Activated T-cell treated with anti-CD3 and anti-CD28 coated beads for 1 hour (primary cell): ENCODE measurements at places on chromosomes 13 and 19.
A peak's percentile ranks its signal among the peaks of the same experiment; 100 is the strongest.

DNA sequence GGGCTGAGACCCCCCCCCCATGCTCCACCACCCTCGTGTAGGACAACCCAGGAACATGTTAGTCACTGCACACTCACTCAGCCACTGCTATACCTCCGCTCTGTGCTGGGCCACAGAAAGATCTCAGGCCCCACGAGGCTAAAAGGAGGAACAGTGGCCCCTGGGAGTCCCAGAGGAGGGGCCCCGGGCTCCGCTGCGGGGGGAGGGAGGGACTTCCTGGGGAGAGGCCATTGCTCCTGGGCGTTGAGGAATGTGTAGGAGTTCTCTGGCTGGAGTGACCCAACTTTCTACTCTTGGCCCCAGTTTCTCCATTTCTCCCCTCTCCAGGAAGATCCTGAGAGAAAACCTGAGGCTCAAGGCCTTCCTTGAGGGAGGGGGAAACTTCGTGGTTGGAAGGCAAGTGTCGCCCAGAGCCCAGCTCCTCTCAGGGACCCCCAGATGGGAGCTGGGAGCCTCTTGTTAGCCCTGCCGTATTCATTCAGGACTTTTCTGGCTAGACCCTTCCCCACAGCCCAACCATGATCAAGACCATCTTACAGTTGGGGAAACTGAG lies 13.6 kb downstream of the ONECUT3 start:
- no peak for DNase-seq

DNA sequence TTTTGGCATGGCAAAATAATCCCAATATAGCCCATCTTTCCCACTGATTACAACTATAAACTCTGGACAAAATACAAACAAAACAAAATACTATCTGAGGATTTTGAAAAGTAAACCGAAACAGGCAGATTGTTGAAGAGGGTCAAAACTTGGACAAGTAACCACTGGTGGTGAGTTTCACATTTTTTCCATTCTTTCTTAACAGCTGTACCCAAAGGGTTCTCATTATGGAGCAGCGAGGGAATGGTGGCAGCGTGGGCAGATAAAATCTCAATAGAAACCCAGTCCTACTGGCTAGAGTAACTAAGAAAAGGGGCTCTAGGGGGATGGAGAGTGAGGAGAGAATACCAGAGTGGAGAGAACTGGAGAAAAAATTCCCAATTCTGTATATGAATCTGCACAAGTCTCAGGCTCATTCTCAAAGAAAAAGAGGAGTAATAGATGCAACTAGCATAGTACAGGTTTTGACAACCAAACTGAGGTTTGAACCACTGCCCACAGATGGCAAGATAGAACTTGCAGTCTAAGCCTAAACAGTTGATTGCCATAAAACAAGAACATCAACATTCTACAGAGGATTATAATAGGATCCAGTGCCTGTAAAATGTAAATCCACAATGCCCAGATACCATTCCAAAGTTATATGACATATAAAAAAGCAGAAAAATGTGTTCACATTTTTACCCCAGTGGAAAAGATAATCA lies 284.5 kb downstream of the KCNRG start:
- DNase-seq = no peak

GRCh38 chr13:44141725-44142539 lies 231.7 kb upstream of the SERP2 start:
- peak; percentile 87 for DNase-seq

DNA sequence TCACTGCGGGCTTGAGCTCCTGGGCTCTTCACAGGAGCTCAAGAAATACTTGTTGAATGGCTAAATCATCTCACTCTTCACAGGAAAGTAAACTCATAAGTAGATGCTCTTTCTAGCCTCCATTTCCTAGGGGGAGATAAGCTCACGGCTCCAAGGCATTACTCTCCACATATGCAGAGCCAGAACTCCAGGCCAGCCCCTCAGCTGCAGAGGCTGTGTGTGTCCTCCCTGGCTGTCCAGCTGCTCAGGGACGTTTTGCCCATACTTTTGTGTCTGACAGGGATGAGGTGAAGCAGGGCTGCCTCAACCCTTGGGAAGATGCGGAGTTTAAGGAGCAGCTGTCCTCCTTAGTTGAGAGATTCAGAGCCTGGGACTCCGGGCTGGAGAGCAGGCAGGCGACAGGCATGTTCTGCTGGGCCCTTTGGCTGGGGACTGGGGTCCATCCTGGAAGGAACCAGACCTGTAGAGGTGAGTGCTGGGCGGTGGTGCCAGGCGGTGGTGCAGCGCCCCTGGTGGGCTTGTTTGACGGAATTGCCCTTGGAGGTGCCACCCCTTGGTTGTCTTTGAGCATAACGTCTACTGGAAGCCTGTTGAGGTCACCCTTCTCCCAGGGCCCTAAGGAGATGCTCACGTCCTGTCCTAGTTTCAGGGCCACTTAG lies 20.5 kb upstream of the SLC15A1 start:
- DNase-seq = no peak

DNA sequence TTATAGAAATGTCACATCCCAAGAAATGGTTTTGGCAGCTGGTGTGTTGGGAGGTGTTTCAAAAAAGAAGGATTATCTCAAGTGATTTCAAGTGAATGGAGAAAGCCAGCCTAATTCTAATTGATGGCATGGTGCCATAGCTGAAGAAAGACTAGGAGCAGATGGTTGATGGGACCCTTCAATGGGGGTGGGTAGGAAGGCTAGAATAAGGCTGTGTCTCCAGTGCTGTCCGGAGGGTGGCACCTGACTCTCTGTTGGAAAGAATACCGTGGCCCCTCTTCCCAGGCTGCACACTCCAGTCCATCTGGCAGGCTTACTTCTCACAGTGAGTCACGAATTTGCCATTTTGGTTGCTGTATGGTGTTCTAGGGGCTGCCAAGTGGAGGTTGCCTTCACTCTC lies 51.0 kb upstream of the GPR12 start:
- DNase-seq = no peak

GRCh38 chr13:44573790-44574465 lies 2.2 kb downstream of the TSC22D1 start:
- no peak for DNase-seq

DNA sequence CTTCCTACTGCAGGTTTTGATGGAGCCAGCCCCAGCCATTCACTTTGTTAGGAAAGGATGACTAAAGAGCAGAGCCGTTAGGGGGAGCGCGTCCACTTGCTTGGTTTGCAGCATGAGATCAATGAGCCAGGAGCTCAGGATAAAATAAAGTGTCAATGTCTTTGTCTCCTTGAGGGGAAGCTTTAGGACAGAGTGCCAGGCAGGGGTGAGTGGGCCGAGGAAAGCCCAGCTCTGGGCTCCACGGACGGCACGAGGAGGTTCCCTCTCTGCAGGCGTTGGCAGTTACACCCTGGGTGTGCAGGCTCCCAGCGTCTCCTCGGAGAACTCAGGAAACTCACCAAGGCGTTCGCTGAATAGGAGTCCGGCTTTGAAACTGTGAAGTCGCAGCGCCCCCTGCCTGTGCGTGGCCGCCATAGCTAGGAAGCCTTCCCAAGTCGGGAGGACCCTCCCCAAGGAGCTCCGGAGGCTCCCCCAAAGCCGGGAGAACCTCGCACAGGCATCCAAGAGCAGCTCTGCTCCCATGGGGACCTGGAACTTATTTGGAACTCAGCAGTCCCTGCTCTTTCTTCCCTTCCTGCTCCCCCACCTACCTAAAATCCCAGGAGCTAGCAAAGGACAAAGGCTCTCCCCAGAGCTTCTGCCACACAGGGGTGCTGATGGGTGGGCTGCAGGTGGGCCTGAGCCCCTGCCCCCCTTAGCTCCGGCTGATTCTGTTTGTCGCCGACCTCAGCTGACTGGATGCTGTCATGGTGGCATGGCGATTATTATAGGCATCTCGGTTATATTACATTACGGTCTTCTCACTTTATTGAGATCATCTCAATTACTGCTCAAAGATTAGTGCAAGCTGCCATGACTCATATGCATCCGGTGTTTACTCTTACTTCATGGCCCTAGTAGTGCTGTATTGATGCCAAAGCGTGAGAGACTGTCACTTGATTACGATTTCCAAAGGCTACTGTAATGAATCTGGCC lies 34.4 kb downstream of the GSX1 start:
- DNase-seq = peak; percentile 59

DNA sequence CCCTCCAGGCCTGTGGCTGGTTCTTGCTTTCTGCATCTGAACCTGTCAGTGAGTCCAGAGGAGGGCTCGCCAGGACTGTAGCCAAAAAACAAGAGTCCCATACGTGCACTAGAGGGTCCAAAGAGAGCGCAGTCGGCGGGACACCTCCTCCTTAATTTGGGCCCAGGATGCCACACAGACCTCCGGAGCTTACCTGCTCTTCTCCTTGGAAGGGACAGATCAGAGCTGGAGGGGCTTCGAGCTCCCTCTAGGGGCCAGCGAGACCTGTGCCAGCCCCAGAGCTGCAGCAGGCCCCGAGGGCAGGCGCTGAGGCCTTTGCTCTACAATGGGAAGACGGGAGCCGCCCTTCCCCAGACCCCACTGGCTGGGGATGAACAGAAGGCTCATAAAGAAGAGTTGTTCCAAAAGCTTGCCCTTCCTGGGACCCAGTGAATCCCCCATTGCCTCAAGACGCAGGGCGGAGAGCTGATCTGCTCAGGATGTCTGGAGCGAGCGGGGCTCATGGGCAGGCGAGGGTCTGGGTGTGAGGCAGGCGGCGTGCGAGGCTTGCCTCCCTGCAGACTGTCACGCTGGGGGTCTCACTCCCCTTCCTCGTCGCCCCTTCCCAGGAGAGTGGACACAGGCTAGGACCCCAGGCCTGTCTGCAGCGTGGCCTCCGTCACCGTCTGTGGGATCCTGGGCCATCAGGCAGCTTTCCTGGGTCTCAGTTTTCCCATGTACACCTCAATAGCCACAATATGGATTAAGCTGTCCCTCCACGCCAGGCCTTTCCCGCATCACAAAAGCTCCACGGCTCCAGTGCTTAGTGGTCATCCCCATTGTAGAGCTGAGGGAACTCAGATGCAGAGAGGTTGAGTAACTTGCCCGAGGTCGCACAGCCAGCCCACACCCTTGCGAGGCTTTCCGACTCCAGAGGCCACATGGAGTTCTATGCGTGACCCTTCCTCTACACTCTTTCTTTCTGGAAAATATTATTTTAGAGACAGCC lies 46.9 kb upstream of the VSTM2B start:
- DNase-seq = no peak

GRCh38 chr13:60152114-60152513 lies 11.6 kb downstream of the DIAPH3 start:
- no peak for DNase-seq

GRCh38 chr19:38542040-38542439 lies 75.7 kb downstream of the MAP4K1 start:
- no peak for DNase-seq

- DNase-seq = no peak
These were observed 5.6 kb upstream of the EEF1AKMT1 start for GRCh38 chr13:20779405-20779804.

DNA sequence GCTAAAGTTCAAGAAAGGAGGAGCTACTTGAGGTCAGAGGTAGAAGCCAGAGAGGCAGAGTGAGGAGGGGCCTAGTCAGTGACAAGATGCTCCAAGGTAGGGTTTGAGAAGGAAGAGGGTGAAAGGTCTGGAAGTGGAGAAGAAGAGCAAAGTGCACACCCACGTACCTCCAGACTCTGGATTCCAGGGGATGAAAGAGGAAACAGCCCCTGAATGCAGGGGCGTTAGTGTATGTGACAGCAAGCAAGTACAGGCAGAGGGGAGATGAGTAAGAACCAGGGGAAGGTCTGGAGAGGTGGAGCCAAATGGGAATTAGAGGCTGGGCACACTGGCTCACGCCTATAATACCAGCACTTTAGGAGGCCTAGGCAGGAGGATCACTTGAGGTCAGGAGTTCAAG lies 8.7 kb downstream of the RPS28 start:
- no peak for DNase-seq

DNA sequence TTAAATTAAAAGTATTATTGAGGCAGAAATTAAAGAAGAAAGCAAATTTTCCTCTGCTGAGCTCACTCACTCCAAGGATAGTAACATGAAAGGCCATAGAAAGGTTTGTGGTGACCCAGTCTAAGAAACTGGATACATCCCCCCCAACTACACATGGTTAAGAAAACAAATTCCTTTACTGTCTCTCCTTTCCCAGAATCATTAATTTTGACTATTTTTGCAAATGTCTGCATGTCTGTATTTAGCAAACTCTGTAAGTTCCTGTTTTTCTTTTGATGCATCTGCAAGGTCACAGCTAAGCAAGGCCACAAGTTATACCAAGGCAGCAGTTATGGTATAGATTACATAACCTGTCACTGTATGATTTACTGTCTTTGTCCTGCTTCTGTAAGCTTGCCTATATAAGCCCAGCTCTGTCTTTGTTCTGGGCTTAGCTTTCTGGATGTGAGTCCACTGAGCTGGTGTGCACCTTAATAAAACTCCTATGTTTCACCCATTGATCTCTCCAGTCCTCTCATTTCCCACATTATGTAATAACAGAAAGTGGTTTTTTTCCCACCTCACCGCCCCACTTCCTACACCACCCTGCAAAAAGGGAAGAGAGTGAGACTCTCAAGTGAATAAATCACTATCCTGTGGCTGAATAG lies 8.5 kb upstream of the ZNF83 start:
- no peak for DNase-seq

- DNase-seq = no peak
These were observed 4.4 kb upstream of the SBK3 start for GRCh38 chr19:55549500-55550320.

DNA sequence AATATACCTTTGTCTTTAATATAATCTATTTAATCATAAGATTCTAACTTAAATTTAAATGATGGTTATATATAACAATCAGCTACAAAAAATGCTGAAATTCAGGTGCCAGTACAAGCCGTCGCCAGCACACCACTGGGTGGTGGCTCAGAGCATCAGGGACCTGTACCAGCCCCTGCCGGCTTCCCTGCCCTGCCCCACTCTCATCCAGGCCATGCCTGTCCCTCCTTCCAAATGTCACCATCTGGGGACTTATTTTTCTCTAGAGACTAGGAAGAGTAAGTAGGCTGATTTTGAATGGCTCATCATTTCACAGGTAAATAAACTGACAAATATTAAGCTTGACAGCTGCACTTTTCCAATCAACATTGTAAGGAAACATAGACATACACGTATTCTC lies 1.6 kb downstream of the METTL21C start:
- no peak for DNase-seq

DNA sequence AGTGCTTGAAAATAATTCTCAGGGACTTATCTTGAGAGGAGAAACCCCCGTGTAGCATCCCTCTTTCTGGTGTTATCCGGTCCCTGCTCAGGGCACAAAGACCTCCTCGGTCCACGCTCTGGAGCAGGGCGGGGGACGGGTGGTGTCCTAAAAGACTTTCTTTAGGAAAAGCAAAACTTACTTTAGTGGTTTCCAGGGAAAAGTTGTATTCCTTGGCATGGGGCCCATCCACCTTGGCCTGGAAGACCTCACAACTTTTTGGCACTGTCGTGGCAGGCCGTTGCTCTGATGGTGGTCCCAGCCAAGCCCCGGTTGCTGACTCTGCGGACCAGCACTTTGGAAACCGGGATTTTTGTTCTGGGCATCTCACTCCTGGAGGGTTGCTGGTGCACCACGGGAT lies 2.7 kb downstream of the AMER2 start:
- DNase-seq = no peak

GRCh38 chr19:17205237-17206140 lies 9.7 kb upstream of the USE1 start:
- peak; percentile 54 for DNase-seq
